ENCODE measurements at places on chromosomes 1 and 21.

- DNase-seq: peak; percentile 52
Observed at GRCh38 chr1:200035956-200036618, 8.6 kb downstream of the NR5A2 start.

DNA sequence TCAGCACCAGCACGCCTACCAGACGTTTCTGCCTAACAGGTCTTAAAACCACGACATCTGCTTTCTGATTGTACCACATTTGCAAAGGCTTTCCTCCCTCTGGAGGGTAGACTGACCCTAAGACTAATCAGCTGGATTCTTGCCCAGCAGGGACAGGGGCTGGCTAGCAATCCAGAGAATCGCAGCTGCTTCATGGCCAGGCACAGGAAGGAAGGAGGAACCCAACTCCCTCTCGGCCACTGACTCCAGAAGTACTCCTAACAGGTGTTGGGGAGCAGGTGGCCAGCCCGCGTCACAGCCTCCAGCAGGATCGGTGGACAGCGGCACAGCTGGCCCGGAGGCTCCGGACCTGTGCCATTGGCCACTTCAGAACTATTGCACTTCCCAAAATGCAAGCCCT is 180.8 kb downstream of the NPHP4 start:
- no peak for DNase-seq

- no peak for DNase-seq
Observed at GRCh38 chr1:1758059-1758621, 20.1 kb downstream of the NADK start.

DNA sequence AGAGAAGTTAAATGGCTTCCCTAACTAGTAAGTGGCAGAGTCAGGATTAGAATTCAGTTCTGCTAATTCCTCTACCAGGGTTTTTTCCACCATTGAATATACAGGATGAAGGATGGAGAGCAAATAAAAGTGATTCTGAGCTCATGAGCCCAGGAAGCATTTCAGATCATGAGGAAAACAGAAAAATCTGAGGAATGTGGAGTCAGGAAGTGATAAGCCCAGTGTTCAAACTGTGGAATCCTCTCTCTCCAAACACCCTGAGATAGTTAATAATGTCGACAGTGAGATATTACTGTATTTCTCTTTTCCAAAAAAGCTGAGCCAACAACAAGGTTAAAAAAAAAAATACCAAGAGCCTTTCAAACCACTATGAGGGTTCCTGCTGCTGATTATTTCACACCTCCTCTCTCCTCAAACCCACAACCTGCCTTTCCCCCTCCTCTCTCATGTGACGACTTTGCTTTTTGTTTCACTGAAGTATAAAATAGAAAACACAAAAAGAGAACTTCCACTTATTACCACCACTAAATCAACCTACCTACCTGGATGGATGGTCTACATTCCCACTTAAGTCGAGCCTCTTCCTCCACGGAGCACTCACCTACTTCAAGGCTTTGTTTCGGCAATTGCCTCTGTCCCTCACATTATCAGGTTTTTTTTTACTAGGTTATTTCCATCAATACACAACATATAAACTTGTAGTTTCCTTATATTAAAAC is 8.9 kb downstream of the SLAMF1 start:
- no peak for DNase-seq

DNA sequence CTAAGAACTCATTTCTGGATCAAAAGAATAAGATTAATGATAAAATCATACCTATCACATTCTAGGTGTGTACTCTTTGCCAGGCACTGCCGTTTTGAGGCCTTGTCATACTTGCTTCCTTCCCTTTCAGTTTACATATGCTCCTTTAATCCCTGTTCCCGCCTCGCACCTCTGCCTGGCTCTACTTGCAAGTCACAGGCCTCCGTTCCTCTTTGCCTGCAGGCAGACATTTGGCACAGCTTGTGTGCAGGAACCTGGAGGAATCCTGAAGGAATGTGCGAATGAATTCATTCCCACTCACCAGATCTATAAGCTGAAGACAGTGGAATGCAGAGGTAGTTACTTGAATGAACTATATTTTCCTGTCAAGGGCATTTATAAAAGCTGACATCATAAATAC is 13.8 kb downstream of the WLS start:
- peak; percentile 71 for DNase-seq

GRCh38 chr1:61930116-61930645 is 187.9 kb downstream of the PATJ start:
- no peak for DNase-seq

DNA sequence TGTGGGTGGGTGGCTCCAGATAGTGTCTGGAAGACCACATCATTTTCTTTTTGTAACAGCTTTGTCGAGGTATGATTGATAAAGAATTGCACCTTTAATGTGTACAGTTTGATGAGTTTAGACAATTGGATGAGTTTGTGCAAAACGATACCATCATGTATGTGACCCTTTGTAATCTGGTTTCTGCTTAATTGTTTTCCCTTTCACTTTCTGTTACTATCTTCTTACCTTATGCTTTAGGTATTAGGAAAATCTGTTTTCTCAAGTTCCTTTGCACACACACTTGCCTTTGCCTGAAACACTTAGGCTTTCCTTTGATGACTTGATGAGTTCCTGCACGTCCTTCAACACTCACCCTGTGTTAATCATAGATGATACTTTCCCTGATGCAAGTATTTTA is 6.8 kb downstream of the OR10Z1 start:
- no peak for DNase-seq

- no peak for DNase-seq
Observed at GRCh38 chr1:161378014-161378413, 10.3 kb upstream of the CFAP126 start.

DNA sequence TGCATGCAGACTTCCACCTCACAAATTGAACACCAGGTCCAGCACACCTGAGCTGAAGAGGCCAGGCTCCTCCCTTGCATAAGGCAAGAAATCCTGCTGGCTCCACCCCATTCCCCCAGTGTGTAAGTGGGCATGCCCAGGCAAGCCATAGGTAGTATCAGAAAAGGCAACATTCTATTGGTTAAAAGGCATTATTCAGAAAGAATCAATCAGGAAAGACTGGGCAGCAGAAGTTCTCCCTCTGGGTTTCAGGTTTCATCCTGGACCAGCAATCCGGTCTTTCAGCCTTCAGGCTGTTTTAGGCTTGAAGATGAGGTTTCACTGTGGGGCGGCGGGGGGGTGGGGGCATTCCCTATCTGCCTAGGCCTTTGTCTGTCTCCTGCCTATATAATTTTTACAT is 42.0 kb upstream of the LHX8 start:
- DNase-seq: no peak

GRCh38 chr1:59502009-59502691 is 205.3 kb downstream of the FGGY start:
- no peak for DNase-seq

DNA sequence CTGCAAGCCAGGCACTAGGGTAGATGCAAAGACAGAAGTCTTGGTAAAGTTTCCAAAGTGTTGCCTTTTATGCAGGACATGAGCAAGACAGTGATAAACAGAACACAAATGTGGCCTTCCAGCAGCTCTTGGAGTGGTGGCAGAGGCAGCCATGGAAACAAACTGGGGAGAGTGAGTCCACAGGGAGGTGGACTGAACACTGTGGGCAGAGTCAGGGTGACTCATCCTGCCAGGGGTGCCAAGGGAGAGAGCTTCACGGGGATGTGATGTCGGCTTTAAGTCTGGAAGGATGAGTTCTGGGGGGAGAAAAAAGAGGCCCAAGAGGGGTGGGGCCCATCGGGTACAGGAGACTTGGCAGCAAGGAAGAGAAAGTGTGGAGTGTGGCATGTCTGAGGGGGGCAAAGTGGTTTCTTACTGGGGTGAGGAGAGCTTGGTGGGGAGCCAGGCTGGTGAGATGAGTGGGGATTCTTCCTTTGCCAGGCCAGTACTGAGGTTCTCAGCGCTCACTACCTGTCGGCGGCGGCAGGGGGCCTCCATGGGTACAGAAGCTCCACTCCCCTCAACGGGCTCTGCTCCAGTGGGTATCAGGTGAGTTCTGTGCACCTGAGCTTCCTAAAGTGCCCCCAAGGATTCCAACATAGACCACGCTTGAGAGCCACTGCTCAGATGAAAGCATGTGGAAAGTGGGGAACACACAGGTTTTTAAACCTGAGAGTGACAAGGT is 41.8 kb downstream of the KIAA0040 start:
- DNase-seq: no peak

DNA sequence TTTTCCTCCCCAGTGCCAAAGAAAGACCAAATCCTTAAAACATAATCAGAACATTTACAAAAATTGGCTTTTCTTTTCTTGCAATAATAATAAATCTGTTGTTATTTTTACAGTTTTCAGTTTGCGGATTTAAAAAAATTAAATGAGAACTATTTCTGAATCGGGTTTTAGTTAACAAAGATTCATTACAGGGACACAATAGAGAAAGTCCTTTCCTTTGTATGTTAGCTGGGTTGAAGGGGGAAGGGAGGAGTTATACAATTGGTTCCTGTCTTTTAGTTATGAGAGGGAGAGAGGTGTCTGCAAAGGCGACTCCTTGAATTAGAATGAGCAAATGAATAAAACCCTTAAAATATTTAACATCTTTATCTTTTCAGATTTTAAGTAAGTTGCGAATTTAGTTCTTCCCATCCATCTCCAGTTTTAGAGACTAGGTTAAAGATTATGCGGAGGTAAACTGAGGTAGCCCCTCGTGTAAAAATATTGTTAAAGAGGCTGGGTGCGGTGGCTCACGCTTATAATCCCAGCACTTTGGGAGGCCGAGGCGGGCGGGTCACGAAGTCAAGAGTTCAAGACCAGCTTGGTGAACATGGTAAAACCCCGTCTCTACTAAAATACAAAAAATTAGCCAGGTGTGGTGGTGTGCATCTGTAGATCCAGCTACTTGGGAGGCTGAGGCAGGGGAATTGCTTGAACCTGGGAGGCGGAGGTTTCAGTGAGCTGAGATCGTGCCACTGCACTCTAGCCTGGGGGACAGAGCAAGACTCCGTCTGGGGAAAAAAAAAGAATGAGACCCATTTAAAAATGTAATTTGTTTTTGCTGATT is 3.9 kb downstream of the SPEN start:
- no peak for DNase-seq

DNA sequence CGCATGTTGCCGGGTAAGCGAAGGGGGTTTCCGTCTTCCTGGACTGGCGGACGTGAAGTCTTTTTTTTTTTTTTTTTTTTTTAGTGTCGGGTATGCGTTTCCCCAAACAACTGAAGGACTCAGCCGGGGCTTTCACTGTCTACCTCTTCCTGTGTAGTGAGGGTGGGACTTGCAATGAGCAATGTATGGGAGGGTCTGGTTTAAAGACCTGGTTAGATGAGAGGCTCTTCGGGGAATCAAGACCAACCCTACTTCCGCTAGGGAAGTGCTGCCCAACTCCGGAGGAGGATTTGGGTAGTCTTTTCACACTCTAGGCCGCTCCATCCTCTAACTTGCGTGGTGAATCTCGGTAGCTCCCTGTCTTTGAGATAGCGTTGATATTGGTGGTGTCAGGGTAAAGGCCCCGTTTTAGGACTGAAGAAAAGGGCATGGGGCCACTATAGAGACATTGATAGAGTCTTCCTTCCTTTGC is 754 bp downstream of the PRRC2C start:
- DNase-seq: no peak

- no peak for DNase-seq
Observed at GRCh38 chr1:96357141-96357765, 364.3 kb upstream of the PTBP2 start.

DNA sequence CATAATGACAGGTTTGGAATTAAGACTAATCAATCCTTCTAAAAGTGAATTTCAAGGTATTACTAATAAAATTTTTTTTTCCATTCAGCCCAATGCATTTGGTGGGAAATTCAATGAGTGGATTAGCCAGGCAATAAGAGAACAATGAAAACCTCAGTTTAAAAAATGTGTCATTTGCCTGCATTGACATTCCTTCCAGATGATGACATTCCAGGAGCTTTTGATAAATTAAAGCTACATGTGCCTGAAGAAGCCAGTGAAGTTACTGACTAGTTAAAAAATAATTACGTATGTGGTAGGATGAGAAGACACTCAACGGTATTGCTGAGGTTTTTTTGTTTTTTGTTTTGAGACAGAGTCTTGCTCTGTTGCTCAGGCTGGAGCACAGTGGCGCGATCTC is 37.9 kb upstream of the RC3H1 start:
- DNase-seq: no peak

DNA sequence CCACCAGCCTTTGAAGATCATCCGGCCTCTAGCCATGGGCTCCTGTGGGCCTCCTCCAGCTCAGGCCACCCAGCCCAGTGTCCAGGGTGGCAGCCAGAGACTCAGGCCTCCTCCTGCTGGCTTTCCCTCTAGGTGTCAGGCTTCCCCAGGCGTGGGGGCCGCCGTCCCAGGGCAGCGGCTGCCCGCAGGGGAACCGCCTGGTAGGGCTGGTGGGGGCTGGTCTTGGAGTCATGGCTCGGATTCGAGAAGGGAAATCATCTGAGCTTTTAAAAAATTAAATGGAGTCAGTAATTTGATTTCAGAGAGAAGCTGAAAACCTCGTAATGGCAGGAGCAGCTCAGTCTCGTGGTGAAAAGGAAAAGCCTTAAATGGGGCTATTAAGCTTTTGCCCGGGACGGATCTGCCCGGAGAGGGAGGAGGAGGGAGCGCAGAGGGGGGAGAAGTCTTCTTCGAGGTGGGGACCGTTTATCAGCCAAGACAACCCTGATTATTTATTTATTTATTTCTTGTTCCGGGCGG is 66.4 kb upstream of the TARDBP start:
- DNase-seq: no peak

- DNase-seq: no peak
Observed at GRCh38 chr1:20373764-20374163, 83.1 kb downstream of the VWA5B1 start.

DNA sequence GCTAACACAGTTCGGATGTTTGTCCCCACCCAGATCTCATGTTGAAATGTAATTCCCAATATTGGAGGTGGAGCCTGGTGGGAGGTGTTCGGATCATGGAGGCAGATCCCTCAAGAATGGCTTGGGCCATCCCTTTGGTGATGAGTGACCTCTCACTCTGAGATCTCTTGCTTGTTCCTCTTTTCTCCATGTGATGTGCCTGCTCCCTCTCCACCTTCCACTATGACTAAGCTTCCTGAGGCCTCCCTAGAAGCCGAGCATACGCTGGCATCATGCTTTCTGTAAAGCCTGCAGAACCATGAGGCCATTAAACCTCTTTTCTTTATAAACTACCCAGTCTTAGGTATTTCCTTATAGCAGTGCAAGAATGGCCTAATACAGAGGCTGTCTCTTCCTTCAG is 8.1 kb upstream of the PLA2G5 start:
- no peak for DNase-seq

DNA sequence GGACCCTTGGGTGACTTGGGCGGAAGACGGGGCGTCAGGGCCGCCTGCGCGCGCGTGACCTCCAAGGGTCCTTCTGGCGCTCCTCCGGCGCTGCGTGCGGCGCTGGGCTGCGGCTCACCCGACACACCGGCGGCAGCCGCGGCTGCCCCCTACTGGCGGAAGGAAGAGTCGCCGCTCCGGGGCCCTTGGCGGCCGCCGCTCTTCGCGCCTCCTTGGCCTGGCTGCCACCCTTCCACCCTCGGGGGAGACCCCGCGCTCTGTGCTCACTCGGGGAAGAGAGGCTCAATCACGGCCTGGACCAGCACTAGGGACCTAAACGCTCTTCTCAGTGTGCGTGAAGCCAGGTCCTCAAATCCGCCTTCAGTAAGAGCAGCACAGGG is 89.7 kb downstream of the DMRTA2 start:
- DNase-seq: peak; percentile 87

- DNase-seq: no peak
Observed at GRCh38 chr1:91585982-91586381, 85.3 kb downstream of the CDC7 start.
